ENCODE measurements at places on chromosomes 1 and 21.

GRCh38 chr1:98121646-98122045 is 200.8 kb upstream of the DPYD start:
- DNase-seq, result no peak

DNA sequence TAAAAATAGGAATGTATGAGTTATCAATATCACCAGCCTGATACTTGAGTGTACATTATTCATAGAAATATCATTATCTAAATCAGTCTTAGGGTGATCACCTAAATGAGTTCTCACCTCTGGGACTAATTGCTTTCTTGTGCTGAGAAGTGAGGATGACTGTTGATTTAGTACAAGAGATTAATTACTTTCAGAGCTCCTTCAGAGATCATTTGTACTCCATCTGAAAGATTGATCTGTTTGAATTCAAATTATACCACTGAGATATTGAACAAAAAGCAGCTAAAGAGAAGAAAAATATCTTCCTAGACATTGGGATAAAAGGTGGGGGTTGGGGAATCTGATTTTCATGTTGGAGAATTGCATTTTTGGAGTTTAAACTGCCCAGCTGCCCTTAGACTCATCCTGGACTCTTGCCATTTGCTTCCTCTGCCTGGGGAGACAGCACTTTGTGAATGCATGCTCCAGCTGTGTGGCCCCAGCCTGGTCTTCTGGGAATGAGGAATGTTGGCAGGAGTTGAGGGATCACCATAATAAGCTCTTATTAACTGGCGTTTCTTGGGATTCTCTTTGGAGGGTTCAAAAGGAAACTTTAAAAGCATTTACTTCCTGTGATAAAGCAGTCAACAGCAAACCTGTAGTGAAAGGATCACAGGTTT is 19.7 kb upstream of the PGBD2 start:
- no peak for DNase-seq

DNA sequence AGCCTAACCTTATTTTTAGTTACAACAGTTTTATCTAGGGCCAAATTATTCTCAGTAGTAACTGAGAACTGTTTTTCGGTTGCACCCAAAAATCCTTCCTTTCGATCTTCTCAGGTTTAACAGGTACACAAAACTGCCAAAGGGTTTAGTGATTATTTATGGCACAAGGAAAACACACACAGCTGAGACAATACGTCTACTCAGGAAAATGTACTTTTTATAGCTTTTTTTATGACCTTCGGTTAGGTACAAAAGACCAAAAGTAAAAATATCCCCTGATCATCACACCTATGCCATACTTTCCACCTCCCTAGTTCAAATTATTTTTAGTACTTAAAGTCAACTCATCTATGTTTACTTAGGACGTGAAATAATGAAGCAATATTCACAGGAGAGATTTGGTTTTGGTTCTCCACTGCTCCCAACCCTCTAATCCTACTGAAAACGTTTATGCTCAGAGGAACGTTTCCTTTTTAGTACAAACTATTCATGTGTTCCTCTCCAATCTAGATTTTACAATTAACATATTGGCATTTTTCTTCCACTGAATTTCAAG is 48.7 kb downstream of the TTLL7 start:
- DNase-seq, result no peak

GRCh38 chr1:168615965-168616364 is 39.6 kb downstream of the XCL1 start:
- no peak for DNase-seq

DNA sequence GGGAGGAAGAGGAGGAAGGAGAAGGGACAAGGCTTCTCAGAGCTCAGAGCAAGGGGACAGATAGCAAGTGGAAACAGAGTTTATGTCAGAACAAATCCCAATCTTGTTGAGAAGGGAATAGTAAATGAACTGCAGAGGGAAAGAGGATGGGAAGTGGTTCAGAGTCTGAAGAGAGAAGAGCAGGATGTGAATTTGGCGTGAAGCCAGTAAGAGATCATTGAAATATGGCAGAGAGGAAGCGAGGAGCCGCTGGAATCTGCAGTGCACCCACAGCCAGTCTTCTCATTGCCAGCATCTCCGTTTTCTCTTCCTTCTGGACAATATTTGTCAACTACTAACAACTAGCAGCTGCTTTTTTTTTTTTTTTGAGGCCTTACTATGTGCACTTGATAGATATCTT is 19.1 kb downstream of the OLFML3 start:
- DNase-seq, result no peak

GRCh38 chr1:112603012-112603411 is 15.9 kb downstream of the ST7L start:
- DNase-seq, result no peak

DNA sequence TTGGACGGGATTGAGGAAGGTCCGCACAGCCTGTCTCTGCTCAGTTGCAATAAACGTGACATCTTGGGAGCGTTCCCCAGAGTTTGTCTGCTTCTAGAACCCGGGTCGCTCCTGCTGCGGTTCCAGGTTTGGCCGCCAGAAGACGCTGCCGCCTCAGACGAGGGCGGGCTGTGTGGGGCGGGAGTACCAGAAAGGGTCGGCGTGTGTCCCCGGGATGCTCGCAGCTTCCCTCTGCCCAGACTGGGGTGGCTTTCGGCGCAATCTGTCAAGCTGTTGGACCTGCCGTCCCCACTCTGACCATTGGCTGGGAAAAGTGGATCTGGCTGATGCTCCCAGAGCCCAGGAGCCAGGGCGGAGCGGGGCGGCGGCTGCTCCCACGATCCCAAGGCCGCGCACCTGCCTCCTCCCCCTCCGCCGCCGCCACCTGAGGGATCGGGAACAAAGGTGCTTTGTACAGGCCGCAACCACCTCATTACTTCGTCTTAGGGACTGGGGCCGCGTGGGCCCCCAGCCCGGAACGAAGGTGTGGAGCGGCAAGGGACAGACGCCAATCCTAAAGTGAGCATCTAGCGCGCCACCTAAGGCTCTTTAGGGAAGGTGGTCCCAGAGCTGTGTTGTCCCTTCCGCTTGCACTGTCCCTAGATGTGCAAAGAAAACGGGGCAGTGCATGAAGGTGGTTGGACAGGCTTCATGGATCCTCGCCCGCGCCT is 683 bp upstream of the EFNA4 start:
- DNase-seq, result no peak
